Brain (organoid and tissue), 16 donors: ENCODE measurements at places on chromosomes 11 and 22. TPM values are rescaled to one million over a fixed set of nuclear protein-coding genes. Genes with fewer than 3 reads are reported as not detected.

DNA sequence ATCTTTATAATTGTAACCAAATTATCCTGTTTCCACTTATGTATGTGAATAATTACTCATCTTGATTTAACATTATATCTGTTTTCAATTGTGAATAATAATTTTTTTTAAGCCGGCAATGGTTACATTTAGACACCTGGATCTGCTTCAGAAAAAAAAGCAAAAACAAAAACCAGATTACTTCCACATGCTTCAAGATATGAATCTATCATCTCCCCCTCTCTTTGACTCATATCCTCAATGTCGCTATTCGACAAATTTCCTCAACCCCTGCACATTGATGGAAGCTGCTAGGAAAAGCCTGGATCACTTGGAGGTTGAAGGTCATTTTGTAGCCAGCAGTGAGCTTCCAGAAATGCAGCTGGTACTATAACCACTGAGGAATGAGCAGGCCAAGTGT, 42.7 kb downstream of the SLC1A2 start:
- no peak for DNase-seq

GRCh38 chr11:12110201-12110713, at the start of gene MICAL2:
Gene MICAL2 (plus strand): TSS chr11:12110590. CDS start chr11:12162156, 51,566 bp downstream.
- peak; percentile 86 for DNase-seq

DNA sequence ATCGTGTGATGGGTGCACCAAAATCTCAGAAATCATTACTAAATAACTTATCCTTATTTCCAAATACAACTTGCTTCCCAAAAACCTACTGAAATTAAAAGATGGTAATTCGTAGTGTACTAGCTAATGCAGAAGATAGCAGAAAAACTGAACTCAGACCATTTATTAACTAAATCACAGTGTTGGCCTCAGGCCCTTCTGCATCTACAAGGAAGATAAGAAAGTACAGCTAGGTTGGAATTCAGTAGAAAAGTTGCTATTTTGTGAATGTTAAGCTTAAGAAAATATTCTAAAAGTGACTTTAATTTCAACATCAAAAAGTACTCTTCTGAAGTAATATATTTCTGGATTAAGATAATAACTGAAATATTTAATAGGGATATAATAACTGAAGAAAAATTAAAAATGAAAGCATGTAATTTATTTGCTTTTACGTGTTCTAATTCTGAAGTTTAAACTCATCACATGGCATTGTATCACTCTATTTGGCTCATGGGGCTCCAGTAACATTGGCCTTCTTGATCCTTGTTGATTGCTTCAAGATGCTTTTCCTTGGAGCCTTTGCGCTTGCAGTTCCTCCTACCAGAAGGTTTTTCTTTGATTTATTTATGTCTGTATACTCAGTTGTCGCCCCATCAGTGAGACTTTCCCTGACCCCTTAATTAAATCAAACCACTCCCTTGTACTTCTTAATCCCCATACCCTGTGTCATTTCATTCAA, 847.9 kb upstream of the ANO3 start:
- DNase-seq: no peak

The TMA7B gene
- not detected for polyA plus RNA-seq

The NOX4 gene
- 2.1 TPM for polyA plus RNA-seq

DNA sequence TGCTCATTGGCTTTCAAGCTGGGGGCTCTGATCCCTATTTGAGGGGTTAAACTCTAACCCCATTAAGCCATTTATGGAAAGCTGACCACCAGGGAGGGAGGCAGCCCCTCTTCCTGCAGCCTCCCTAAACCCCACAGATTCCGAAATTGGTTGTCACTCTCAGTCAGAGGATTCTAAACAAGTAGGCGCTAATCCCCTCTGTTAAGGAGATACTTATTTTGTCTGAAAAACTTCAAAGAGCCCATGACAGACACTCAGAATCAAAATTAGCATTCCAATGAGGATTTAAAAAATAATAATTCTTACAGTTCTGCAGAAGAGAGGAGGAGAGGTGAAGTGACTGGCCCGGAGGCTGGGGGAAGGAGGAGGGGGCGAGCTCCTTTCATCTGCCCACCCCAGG, 69.7 kb upstream of the LMO1 start:
- DNase-seq: no peak

DNA sequence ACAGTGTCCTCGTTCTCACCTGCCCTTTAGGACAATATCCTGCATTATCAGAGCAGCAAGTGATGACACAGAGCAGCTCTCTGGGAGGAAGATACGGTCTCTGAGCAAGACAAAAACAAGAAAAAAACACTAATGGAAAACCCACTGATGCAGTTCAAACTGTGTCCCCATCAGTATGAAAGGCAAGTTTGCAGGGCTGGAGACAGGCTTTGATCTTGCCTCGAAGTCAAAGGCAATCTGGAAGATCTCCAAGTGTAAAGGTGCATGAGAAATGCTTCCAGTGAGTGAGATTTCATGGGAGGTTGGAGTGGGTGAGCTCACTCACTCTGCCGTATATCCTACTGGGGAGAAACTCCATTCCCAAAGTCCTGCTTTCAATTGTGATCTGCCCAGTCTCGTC, 157.5 kb downstream of the KIRREL3 start:
- no peak for DNase-seq

- no peak for DNase-seq
These were observed 82.2 kb downstream of the DEPDC5 start for GRCh38 chr22:31836010-31836409.

The GTF2H1 gene
- polyA plus RNA-seq: 6.5 TPM

GRCh38 chr11:120378474-120378873, 42.3 kb downstream of the ARHGEF12 start:
- no peak for DNase-seq

- peak; percentile 45 for DNase-seq
These were observed 25.5 kb downstream of the FAM118A start for GRCh38 chr22:45335021-45335818.

DNA sequence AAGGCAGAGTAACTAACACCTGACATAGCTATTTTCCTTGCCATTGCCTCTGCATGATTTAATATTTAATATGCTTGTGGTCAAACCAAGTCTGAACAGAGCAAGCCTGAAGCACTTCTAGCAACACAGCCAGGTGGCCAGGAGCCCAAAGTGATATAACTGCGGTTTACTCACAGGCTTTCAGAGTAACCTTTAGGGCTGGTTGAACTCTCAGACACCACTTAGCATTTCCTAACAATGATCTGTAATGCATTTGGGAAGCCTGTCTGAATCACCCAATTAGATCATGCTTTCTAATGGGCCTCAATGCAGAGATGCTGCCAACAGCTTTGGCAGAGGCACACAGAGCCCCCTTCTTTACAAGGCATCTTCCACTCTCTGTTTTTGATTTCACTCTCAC, 96.1 kb downstream of the FDX1 start:
- DNase-seq: peak; percentile 21

The MOGAT2 gene
- polyA plus RNA-seq: not detected

- DNase-seq: no peak
These were observed 39.9 kb downstream of the TRAF6 start for GRCh38 chr11:36469881-36470802.

The KAT5 gene
- 93.3 TPM for polyA plus RNA-seq

The APBB1 gene
- 200 TPM for polyA plus RNA-seq

DNA sequence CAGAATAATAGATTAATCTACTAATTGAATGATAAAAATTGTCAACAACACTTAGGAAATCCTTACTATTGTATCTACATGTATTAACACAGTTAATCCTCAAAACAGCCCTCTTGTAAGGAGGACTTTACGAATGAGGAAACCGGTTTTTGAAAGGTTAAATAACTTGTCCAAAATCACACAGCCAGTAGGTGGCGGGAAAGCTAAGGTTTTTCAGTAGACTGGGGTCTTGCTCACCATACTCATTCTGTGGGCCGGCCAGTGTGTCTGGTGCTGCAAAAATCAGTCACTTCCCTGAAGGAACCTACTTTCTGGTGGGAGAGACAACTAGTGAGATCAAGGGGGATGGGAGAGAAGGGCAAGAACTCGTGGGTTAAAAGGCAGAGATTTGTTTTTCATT, 3.8 kb downstream of the DCPS start:
- peak; percentile 43 for DNase-seq

DNA sequence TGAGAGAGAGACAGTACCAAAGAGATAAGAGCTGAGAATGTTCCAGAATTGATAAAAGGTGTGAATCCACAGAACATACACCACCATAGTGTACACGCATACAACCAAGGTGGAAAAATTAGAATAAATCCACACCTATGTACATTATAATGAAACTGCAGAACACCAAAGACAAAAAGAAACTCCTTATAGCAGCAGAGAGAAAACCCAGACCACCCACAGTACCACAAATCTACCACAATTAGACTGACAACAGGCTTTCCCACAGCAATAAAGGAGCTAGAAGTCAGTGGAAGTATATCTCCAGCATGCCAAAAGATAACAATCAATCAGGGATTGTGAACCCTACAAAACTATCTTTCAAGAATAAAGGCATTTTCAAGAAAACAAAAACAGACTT, 31.8 kb downstream of the SCN4B start:
- no peak for DNase-seq

- no peak for DNase-seq
These were observed 475.1 kb upstream of the LARGE1 start for GRCh38 chr22:34395370-34395769.

GRCh38 chr11:117145393-117145761, 1.3 kb downstream of the PAFAH1B2 start:
- DNase-seq: no peak

DNA sequence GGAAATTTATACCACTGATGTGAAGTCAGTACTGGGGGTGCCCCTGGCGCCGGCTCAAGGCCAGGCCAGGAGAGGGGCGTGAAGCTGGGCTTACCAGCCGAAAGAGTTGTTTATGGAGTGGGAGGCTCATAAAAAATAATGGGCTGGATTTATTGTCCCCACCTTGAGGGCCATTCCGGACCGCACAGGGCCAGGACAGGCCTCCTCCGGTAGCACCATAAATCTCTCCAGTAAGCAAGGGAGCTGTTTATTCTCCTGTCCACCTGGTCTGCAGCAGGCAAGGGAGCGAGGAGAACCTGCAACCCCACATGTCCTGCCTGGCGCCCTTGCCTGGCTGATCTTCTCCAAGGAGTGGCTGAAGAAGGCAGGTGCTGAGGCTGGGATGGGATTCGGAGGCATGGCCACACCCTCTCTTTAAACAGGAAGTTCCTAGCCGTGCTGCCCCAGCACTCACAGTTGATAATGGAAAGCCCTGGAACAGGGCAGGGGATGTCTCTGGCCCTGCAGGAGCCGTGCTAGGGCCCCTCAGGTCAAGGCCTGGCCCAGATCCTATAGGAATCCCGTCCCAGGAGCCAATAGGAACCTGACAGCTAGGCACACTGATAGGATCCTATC, 65.1 kb downstream of the SCUBE1 start:
- DNase-seq: no peak

The GVQW3 gene
- 7.5 TPM for polyA plus RNA-seq

DNA sequence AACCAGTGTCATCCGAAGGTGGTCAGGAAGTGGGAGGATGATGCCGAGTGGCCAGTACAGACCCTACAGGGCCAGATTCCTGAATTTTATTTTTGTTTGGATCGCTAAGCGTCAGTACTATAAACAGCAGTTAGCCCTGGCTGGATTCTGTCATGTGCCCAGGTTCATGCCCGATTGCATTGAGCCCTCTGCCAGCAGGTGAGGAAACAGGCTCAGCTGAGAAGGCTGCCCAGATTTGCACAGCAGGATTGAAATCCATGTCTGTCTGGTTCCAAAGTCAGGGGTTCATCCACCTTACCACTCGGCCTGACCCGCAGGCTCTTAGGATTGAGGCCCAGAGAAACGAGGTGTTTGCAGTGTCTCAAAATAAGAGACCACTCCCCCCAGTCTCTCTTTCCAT, 9.1 kb upstream of the TBC1D22A start:
- DNase-seq: no peak

DNA sequence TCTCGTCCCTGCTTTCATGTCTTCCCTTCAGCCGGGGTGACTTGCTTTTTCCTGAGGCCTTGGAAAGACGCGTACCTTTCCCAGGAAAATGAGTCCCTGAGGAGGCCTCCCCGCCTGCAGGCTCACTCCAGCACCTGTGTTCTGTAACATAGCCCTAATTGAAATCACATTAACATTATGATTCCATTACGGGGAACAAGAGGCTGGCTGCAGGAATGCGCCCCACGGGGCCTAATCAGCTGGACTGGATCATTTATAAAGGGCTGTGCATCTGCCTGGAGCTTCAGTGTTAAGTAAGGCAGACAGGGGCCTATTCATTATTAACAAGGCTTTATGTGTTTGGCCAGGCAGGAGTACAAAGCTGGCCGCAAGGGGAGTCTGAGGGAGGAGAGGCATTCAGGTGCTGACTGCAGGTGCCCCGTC, 41.9 kb upstream of the TSPAN18 start:
- DNase-seq: peak; percentile 82

GRCh38 chr22:20741008-20741633, 32.8 kb upstream of the SERPIND1 start:
- no peak for DNase-seq

- DNase-seq: peak; percentile 70
These were observed at the start of gene TTC38 for GRCh38 chr22:46267431-46268279. Gene TTC38 (plus strand): TSS chr22:46268008. CDS start chr22:46268040, 32 bp downstream.

DNA sequence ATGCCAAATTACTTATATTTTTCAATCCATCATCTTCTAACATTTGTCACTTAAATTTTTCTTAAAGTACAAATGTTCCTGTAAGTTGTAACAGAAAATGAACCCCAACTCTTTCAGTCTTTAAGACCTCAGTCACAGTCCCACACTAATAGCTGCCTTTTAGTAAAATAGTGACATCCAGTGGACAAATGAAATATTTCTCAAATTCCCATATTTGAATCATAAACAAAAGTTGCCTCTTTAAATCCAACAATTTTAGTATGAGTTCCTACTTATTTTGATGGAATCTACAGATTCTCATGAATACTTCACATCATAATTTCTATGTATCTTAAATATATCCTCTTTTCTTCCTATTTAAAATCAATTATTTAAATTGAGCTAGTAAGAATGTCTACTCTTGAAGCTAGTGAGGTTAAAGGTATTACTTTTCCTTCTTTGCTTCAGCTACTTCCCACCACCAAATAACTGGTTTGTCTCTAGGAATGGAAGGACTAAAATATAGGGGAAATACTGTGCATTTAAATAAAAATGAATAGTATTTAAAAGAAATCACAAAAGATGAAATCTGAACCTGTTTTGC, 9.2 kb downstream of the LIN7C start:
- peak; percentile 12 for DNase-seq

The LRRC32 gene
- 25.9 TPM for polyA plus RNA-seq

The CRYAB gene
- 1,548 TPM for polyA plus RNA-seq

DNA sequence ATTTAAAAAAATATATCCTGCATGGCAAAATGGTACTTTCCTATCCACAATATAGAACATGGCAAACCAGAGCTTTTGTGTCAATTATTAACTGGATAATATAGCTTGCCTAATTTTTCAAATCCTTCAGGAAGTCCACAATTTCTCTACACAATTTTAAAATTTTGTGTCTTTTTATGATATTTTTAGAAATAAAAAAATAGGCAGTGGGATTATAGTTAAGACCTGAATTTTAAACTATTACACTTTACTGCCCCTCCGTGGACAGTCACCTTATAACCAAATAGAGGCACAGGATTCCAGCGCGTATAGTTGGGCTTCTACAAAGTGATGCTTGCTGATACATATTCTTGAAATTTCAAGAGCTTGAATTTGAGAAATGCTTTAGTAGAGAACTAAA, 2.1 kb upstream of the DMC1 start:
- DNase-seq: peak; percentile 83

GRCh38 chr11:73236854-73237253, 18.8 kb downstream of the P2RY2 start:
- DNase-seq: no peak
